Hypothalamus (tissue), 51 donors: ENCODE measurements at places on chromosomes 2 and 18.

GRCh38 chr18:24039671-24040070 is 25.1 kb downstream of the TTC39C start:
- DNase-seq, result no peak

DNA sequence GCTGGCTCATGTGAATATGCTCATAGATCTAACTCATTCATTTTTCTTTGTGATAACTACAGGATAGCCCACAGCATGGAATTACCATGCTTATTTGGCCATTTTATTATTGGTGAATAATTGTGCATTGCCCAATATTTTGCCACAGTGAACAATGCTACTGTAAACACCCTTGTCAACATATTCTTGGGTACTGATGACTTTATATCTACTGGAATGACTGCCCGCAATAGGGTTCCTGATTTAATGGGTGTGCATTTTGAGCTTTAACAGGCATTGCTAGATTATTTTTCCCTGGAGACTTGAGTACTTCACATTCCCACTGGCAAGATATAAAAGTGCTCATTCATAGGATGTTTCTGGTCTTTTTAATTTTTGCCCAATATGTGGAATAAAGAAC is 42.7 kb upstream of the EVA1A start:
- DNase-seq, result no peak

GRCh38 chr2:161075701-161076100 is 84.5 kb upstream of the TANK start:
- DNase-seq, result no peak

DNA sequence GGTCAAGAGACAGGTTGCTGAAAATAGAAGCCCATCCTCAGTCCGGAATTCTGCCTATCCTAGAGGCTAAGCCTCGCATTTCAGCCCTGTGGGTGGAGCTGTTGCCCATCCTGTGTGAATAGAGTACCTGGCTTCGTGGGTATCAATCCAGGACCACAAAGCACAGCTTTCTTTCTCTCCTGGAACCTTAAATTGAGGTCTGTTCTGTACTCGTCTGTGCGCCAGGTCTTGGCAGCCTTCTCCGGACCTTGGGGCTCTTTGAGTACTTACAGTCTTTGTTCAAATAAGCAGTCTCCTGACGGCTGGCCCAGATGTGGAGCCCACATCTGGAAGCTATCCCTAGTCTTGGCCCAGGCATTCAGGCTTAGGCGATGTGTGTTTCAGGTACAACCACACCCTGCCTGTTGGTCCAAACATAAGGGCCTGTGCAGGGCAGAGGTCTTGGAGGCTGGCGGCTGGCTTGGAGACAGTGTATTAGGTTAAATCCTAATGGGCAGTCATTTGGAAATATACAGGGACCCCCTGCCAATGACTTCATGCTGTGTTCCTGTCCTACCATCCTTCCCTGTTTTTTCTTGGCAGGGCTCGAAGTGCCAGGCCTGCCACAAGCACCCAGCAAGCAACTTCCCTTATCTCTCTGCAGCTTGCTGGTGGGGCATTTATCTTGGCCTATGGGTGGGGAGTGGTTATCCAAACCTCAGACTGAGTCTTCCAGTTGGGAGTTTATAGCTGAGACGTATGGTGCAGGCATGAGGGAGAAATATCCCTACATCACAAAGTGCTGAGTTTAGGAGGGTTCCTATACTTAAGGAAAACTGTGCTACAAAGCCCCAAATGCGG is 294.1 kb downstream of the BCL2 start:
- DNase-seq, result no peak

GRCh38 chr18:47748847-47749599 is 181.4 kb downstream of the SMAD2 start:
- DNase-seq, result peak; percentile 83

DNA sequence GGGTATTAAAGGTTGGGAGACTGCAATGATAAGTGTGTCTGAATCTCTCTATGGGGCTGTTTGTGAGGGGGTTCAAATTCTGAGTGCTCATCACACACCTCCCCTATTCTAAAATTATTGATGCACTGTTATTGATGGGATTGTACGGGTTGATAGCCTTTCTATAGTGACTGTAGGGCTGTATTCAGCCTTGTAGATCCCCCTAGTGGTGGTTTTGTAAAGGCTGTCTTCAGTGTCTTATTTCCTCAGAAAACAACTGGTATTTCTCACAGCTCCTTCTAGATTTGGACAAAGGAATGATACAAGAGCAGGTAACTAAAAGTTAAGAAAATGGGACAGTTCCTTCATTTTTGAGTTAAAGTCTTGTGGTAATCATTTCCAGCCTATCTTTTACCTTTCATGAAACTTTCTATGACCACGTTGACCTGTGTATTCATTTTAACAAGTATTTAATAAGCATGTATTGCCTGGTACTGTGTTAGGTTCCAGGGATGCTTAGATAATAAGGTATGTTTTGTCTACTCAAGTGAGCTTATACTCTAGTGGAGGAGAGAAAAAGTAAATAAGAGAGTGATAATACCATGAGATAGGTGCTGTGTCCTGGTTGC is 21.2 kb downstream of the SMAD4 start:
- no peak for DNase-seq

- peak; percentile 6 for DNase-seq
Measured at GRCh38 chr2:204453730-204454167, 91.5 kb upstream of the PARD3B start.

- no peak for DNase-seq
Measured at GRCh38 chr2:231807020-231807419, 20.8 kb downstream of the COPS7B start.

DNA sequence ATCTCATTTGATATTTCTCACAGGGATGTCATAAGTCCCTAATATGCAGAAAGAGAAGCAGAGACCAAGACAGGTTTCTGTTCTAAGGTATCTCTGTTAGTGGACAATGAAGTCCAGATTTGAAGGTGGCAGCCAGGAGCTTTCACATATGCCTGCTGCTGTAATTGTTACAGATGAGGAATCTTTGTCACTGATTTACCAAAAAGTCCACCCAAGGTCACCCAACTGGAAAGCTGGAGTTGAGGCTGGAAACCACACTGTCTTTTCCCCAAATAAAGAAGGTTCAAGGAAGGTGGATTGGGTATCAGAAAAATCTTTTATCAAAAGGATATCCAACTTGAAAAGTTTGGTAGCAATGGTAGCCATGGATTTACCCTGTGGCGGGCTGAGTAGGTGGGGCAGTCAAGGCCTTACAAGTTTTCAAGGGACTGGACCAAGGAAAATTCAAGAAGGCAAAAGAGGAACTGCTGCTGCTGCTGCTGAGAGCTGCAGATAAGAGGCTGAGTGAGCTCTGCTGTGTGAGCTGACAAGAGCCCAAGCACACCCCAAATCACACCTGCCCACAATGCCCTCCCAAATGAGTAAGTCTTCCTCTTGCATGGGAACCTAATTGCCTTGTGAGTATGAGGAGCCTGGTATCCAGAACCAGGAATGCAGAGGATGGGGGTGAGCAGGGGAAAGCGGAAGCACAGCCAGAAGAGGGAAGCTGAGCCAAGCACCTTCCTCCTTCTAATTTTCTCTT is 241.2 kb downstream of the ANAPC1 start:
- DNase-seq, result no peak

DNA sequence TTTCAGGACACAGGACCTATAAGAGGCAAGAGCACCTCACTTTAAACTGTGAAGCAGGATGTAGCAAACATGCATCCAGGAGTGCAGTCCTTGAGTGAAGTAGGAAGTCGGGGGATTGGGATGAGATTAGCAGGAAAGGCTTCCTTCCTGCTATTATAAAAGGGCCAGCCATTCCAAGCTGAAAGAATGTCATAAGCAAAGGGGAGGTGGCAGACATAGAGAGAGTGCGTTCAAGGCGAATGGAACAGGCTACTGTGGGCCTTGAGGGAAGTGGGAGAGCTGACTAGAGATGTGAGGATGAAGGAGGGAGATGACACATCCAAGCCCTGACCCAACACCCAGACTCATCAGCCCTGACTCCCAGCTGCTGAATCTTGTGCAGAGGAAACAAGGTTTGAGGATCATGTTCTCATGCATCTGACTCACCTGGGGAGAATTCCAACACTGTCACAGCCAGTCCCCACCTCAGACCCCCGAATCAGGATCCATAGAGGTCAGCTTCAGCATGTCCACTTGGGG is 63.9 kb downstream of the GYPC start:
- DNase-seq, result no peak

GRCh38 chr2:233404222-233404621 is 49.9 kb downstream of the DGKD start:
- no peak for DNase-seq

DNA sequence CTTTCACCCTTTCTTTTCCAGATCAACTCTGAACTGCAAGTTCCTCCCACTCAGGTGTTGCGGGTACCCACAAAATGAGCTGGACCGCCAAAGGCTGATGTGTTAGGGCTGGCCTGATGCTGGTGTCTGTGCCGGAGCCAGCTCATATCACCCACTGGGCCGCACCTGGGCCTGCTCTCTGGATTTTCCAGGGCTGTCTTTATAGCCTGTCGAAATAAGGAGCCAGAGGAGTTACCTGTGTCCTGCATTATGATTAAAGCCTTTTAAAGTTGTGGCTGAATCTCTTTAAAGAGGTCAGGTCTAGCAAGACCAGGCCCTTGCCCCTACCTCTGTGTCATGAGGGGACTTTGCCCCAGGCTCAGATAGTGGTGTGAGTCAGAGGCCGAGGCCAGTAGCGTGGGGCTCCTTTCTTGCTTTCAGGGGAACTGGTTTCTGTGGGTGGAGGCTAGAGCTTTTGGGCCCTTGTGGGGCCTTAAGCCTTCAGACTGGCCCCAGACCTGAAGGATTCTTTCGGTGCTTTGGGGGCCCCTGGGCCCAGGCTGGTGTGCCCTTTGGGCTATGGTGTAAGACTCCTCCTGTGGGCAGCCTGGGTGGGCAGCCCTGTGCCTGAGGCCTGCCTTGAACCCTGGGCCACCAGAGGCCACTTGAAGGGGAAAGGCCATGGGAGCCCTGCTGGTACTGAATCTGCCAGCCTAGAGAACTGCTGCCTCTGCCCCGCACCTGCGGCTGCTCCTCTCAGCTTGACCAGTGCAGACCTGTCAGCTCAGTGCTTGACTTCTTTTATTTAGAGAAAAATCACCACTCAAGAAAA is 21.3 kb downstream of the OTOF start:
- DNase-seq, result no peak

DNA sequence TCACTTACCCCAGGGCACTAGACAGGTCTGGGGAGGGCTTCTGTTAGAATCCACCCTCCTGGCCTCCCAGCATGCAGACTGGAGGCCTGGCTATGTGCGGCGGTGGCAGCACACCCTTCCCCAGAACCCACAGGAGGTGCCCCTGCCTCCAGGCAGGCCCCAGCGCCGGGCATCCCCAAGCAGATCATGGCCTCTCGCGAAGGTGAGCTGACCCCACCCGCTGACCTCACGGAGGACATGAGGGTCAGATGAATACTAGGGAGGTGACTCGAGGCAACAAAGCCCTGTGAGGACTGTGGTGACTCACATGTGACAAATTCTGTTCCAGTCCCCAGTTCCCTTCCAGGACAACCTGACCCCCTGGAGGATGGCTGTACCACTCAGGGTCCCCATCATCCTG is 1.9 kb downstream of the MAB21L4 start:
- DNase-seq, result no peak

GRCh38 chr2:47867205-47867604 is 39.1 kb downstream of the FBXO11 start:
- no peak for DNase-seq

- no peak for DNase-seq
Measured at GRCh38 chr2:119216994-119217393, 6.6 kb upstream of the STEAP3 start.

DNA sequence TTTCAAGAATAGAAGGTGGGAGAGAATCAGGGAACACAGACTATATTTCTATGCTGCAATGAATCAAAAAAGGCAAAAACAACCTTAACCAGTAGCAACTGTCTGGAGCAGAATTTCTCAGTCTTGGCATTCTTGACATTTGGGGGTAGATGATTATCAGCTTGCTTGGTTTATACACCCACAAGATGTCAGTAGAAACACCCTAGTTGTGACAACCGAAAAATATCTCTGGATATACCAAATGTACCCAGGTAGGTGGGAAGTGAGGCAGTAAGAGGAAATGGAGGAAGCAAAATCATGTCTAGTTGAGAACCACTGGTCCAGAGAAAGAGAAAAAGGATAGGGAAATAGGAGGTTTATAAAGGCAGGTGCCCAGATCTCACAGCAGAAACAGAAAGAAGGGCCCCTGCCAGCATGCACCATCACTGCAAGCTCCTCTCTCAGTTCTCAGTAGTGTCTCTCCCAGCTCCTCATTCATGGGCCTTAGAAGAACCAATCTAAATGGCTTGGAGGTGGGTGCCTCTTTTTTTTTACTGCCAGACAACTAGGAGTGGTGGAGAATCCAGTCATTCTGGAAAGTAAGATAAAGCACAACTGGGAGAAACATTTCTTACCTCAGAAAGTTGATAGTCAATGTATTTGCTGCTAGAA is 50.4 kb downstream of the MBD2 start:
- DNase-seq, result no peak

- DNase-seq, result no peak
Measured at GRCh38 chr2:46073540-46074046, 223.6 kb upstream of the EPAS1 start.

- no peak for DNase-seq
Measured at GRCh38 chr2:182101263-182101662, 115.6 kb downstream of the PPP1R1C start.

DNA sequence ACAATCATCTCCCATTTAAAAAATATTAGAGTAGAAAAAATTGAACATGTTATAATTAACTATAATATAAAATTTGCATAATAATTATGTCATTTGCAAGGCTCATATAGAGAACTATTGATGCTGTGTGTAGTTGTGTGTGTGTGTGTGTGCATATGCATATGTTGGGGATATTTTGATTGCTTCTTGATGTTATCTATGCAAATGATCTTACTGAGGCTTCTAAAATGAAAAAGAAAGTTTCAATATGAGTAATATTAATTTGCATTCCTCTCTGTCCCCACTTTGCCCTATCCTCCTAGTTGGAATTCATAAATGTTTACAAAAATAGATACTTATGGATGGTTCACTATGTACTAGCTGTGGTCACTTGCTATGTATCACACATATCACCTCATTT is 523.3 kb downstream of the TRIB2 start:
- no peak for DNase-seq

DNA sequence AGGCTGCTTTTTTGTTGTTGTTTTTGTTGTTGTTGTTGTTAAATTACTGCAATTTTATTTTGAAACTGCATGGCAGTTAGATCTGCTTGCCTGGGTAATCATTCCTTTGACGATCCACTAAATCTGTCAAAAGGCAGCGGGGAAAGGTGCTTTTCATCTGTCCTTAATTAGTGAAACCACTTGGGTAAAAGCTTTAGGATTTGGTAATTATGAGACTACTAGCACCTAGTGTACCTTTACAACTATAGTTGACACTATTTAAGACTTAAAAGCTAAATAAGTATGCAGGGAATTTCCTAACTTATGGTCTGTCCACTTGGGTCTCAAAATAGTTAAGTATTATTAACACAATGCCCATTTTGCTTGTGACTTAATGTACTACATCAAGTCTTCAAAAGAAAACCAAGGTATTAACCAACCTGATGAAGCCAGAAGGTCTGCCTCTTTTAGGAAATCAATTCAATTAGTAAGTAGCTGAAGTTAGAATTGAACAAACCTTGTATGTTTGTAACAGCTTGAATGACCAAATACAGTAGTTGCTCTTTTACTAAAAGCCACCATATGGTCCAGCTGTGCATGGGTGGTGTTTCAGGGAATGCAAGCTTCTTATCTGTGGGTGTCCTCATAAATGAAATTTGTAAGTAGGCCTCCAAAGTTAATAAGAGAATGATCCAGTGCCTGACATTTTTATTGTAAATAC is 44.8 kb downstream of the NAB1 start:
- no peak for DNase-seq
